ENCODE measurements at places on chromosomes 5 and 9.

- DNase-seq: peak; percentile 47
Observed at GRCh38 chr9:93112116-93112863, 16.3 kb downstream of the CARD19 start.

GRCh38 chr5:39422036-39422606 is 2.7 kb downstream of the DAB2 start:
- no peak for DNase-seq

DNA sequence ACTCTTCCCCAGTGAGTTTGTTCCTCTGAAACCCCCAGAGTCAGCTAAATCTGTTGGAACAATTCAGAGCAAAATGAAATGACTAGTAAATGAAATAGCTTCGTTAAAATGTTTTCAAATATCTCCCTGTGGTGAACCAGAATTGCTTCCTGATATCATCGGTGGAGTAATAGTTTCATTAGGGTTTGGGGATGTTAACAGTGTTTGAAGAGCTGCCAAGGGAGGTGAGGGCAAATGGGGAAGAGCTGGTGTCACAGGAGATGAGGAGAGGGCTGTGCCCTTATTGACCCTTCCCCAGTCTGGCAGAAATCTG is 4.3 kb upstream of the C7 start:
- no peak for DNase-seq

GRCh38 chr5:31095796-31096195 is 97.7 kb upstream of the CDH6 start:
- no peak for DNase-seq

- no peak for DNase-seq
Observed at GRCh38 chr9:3434594-3434993, 91.2 kb downstream of the RFX3 start.

DNA sequence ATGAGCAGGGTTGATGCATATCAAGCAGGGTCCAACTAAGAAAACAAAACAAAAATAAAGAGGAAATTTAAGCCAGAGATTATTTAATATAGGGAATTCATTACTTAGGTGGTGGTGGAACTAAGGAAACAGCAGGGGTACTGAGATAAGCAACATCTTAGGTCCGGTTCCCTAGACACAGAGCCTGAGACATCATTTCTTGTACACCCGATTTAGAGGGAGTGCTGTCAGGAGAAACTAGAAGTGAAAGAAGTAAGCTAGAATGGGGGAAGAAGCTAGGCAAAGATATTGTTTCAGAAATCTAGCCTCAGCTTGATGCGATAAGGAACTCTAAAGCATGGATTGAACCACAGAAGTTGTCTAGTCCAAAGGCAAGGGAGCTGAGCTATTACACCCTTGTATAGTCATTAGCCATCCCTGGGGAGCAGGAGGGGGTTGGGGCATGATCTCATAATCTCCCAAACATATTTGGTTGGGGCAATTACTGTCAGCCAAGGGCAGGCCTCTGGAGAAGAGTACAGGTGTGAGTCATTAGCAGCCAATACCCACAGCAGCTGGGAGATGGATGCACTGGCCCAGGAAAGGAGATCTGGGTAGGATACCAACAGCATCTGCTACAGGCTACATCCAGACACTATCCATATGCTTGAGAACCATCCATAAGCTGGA is 194.5 kb downstream of the ARL15 start:
- no peak for DNase-seq

DNA sequence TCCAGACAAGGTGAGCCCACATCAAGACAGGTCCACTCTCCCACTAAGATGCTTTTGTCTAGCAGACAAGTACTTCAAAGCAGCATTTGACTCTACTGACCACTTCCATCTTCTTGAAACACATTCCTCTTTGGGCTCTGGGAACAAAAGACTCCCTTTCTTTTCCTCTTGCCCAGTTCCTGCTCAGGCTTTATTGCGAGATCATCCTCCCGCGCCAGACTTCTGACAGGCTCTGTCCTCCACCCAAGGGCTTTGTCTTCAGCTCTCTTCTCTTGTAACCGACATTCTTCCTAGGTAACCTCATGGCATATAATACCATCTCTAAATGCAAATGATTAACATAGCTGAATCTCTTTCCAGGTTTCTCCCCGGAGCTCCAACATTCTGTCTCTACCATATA is 85.8 kb downstream of the NUDT12 start:
- DNase-seq: no peak

- DNase-seq: no peak
Observed at GRCh38 chr5:126561908-126562307, 33.1 kb downstream of the ALDH7A1 start.

GRCh38 chr5:76400466-76400865 is 2.6 kb upstream of the IQGAP2 start:
- no peak for DNase-seq

DNA sequence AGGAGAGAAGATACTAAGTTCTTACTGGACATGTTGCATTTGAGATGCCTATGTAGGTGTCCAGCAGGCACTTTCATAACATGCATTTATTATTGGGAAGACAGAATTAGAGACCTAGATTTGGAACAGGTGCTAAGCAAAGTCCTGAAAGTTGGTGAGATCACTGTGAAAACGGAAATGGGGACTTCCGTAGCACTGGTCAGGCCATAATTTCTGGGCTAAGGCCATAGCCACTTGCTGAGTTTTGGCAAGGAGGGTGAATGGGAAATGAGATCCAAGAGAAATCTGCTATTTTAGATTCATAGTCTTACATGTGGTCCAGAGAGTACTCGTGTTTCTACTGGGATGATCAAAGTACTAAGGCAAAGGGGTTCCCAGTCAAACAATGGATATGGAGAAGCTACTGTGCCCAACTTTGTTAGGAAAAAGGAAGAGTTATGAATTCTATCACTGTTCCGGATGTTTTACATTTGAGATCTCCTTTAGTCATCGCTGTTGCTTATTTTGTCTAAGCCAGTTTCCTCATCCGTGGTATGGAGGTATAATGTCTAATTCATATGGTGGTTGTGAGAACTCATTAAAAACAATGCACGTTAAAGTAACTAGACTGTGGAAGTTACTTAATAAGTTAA is 33.4 kb downstream of the TEK start:
- no peak for DNase-seq

DNA sequence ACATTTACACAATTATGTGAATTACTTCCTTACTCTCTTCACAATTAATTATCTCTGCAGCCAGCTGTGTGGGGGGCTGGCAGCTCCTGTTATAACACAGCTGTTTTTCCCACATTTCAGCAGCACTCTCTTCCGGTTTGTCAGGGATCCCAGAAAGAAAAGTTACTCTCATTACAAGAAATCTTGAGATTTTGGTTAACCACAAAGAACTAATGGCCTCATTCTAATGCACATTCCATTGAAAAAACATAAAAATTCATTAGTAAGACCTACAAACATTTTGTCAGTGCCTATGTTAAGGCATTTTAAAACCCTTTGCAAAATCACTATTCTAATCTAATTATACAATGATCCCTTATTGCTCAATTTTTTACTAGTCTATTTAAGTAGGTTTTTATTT is 64.1 kb downstream of the PDE4D start:
- no peak for DNase-seq

DNA sequence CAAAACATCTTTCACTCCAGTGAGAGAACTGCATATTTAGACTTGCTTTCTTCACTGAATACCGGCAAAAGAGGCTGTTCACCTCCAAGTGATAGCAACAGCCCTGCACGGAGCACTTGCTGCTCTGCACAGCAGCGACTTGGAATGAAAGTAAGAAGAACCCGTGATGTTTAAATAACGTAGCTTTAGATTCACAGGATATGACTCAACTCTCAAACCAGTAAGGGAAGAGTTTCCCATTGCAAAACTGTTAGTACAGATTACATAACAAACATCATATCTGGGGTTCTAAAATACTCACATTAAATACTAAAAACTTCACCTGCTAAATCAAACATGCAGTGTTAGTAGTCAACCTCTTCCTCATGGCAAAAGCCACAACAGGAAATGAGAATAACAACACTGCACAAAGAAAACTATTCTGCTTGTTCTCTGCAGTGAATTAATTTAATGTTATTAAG is 203.4 kb downstream of the MCTP1 start:
- DNase-seq: peak; percentile 30

DNA sequence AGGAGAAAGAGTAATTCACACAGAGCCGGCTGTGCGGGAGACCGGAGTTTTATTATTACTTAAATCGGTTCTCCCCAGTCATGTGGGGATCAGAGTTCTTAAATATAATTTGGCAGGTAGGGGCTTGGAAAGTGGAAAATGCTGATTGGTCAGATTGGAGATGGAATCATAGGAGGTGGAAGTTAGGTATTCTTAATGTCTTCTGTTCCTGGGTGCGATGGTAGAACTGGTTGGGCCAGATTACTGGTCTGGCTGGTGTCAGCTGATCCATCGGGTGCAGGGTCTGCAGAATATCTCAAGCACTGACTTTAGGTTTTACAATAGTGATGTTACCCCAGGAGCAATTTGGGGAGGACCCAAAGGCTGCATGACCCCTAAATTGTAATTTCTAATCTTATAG is 4.6 kb upstream of the CERCAM start:
- no peak for DNase-seq

- no peak for DNase-seq
Observed at GRCh38 chr5:35470866-35471265, 146.8 kb upstream of the SPEF2 start.

GRCh38 chr5:175683921-175684320 is 26.1 kb downstream of the HRH2 start:
- no peak for DNase-seq

GRCh38 chr5:167797933-167798332 is 493.5 kb upstream of the WWC1 start:
- no peak for DNase-seq

- DNase-seq: no peak
Observed at GRCh38 chr5:39185761-39186160, 33.6 kb downstream of the FYB1 start.

DNA sequence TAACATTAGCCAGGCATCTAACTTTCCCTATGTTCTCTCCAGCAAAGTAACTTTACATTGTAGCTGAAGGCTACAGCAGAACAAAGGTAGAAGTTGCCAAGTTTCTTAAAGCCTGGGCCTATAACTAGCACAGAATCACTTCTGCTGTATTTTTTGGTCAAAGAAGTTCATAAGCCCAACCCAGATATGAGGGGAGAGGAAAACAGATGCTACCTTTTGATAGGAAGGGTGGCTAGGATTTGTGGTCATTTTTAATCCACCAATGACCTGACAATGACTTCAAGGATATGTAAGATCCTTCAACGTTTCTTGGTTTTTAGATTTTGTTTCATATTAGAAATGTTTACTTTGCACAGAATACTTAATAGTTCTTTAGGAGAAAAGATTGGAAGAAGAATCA is 64.2 kb upstream of the RANBP3L start:
- no peak for DNase-seq

DNA sequence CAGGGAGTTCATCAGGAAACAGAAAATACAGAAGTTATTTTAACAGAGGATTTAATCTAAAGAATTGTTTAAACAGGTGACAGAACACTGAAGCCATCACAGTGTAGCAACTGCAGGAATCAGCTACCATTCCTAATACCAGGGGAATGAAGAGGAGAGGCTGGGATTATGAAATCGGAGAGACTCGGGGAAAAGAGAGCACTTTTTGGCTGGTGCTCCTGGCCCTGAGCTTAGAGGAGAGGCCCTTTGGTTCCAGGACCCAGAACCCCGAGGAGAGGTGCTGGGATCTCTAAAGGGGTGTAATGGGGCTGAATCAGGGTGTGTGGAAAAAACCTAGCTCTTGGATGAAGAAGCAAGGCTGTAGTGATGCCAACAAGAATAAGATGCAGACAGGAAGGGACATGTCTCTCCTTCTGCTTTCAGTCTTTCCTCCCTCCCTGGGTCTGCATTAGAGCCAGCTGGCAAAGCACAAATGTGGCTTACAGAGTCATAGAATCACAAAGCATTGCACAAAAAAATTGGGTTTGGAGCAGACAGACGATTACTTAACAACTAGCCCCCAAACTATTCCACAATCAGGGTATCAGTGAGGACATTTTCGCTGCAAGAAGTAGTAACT is 11.6 kb upstream of the SFXN1 start:
- no peak for DNase-seq

- DNase-seq: no peak
Observed at GRCh38 chr5:72511366-72511765, 4.2 kb upstream of the ZNF366 start.

GRCh38 chr5:158390577-158390976 is 531.6 kb upstream of the CLINT1 start:
- no peak for DNase-seq

DNA sequence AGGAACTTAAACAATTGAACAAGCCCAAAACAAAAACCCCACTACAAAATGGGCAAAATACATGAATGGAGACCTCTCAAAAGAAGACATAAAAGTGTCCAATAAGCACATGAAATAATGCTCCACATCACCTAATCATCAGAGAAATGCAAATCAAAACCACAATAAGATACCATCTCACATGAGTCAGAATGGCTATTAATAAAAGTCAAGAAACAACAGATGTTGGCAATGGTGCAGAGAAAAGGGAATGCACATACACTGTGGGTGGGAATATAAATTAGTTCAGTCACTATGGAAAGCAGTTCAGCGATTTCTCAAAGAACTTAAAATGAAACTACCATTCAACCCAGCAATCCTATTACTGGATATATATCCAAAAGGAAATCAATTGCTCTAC is 337.4 kb upstream of the GRIA1 start:
- no peak for DNase-seq

GRCh38 chr9:85431339-85432102 is 310.2 kb downstream of the AGTPBP1 start:
- DNase-seq: no peak

DNA sequence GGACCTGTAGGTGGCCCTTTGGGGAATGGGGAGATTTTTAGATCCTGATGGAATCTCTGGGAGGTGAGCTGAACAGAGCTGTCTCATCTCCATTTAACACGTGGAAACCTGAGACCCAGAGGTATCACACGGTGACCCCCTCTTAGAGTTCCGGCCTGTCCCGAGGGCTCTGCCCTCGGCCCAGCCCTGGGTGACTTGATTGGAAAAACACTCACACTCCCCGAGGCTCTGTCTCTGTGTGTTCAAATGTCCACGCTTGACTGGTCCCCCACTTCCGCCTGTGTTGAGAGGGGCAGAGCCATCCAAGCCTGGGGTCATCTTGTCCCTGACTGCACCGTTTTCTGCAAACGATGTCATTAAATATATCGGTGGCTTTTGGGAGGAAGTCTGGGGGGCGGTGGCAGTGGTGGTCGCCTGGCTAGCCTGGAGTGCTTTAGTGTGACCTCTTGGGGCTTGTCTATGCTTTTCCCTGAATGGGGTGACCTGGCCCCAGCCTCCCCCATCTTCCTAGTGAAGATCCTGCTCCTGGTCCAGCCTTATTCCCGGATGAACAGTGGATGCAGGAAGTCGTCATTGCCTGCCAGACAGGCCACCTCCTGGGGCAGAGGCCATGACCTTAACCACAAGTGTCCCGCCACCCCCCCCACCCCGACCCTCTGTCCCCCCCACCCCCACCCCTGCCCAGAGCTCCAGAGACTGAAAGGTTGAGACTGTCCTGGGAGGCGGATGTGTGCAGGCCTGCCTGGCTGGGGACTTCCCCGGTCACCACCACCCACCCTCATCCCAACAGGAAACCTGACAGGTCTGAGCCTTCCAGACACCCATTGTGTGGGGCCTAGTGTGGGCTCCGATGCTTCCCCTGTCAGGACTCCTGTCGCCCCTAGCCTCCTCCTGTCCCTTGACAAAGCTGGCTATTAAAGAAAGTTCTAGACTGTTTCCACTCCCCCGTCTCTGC is 5.3 kb upstream of the DAB2IP start:
- no peak for DNase-seq

- no peak for DNase-seq
Observed at GRCh38 chr5:124825250-124825982, 79.0 kb upstream of the ZNF608 start.
